ENCODE measurements at places on chromosomes 6 and 20.

GRCh38 chr20:18645196-18645745 is 57.4 kb downstream of the DTD1 start:
- DNase-seq = no peak

- no peak for DNase-seq
Measured at GRCh38 chr6:138162111-138162954, 594 bp downstream of the ARFGEF3 start.

GRCh38 chr6:3482869-3483268 is 26.0 kb upstream of the SLC22A23 start:
- no peak for DNase-seq

- no peak for DNase-seq
Measured at GRCh38 chr20:47146686-47147085, 209.8 kb downstream of the ZMYND8 start.

DNA sequence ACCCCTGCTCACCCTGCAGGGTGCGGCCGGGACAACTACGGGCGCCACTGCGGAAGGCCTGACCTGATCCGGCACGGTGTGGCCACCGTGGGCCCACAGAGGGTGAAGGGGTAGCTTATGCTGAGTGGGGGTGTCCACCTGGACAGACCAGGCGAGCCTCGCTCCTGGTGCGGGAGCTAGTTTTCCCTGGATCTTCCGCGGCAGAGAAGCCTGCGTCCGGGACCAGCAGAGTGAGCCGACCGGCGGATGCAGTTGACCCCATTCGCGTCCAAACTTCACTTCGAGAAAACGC is 38.2 kb downstream of the NCR2 start:
- no peak for DNase-seq

All from spinal cord (tissue), 10 donors.